Stimulated activated CD8-positive, alpha-beta memory T cell treated with anti-CD3 and anti-CD28 coated beads, Interleukin-12 subunit alpha, Interleukin-12 subunit beta, amount 100 ng/mL, for 4 hours (primary cell): ENCODE measurements at places on chromosomes 2 and 18.

GRCh38 chr18:3016585-3017297 is 3.8 kb upstream of the LPIN2 start:
- no peak for DNase-seq

DNA sequence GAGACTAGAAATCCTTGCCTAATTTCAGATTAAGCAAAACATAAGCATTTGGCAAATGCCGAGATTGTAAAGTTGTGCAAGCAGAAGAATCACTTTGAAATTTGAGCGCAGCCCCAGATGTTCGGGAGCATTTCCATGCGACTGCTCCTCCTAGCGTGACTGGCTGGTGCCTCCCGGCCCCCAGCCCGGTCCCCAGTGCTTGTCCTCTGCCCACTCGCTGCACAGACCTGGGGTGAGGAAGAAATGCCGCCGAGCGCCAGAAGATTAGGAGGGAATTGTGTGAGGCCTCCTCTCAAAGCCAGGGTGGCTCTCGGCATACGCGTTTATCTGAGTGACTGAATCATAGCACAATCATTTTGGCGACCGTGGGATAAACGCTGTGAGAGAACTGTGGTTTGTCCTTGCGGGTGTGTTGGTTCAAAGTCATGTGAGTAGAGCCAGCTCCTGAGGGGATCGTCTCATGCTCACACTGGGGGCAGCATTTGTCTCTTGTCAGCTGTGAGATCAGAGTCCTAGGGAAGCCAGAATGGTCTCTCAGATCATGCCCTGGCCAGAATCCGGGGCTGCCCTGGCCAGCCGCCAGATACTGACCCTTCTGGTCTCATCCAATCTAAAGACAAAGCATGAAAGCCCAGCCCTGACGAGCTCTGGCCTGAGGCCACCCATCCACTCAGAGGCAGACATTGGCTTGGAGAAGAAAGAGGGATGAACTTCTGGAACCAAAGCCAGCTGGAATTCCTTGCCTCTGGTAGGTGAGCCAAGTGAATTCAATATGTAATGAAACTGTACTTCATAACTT is 189.3 kb downstream of the SH3RF3 start:
- no peak for DNase-seq

GRCh38 chr18:27627927-27628326 is 442.8 kb upstream of the CHST9 start:
- no peak for DNase-seq

DNA sequence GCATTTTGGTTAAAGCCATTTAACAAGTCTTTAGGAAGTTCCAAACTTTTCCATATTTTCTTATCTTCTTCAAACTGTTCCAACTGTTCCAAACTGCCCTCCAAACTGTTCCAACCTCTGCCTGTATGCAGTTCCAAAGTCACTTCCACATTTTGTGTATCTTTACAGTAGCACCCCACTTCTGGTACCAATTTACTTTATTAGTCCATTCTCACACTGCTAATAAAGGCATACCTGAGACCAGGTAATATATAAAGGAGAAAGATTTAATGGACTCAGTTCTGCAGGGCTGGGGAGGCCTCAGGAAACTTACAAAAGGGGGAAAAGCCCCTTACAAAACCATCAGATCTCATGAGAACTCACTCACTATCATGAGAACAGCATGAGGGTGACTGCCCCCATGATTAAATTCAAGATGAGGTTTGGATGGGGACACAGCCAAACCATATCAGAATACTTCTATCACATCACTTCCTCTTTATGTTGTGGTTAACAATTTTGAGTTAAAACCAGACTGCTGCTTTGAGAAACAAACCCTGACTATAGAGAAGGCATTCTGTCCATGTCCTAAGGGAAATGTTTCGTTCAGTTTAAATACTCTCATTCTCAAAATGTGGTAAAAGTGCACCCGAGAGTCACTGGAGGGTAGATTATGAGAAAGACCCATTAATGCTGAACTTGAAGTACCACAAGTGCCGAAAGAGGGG is 11.0 kb downstream of the IL18R1 start:
- DNase-seq = no peak

DNA sequence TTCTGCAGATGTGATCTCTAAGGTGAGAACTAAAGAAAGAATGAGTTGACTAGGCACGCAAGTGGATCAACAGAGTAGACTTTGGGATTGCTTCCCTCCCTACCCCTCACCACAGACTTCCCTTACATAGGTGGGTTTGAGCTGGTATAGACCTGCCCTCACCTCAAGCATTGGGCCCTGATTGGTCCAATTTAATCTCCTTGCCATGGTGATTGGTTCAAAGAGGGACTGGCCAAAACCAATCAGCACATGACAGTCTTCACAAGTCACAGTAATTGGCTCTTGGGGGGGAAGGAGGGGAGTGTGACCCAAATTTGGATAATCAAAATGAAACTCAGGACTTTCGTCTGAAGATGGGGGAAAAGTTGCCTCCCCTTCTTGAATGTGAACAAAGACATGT is 36.6 kb upstream of the LNPK start:
- no peak for DNase-seq

DNA sequence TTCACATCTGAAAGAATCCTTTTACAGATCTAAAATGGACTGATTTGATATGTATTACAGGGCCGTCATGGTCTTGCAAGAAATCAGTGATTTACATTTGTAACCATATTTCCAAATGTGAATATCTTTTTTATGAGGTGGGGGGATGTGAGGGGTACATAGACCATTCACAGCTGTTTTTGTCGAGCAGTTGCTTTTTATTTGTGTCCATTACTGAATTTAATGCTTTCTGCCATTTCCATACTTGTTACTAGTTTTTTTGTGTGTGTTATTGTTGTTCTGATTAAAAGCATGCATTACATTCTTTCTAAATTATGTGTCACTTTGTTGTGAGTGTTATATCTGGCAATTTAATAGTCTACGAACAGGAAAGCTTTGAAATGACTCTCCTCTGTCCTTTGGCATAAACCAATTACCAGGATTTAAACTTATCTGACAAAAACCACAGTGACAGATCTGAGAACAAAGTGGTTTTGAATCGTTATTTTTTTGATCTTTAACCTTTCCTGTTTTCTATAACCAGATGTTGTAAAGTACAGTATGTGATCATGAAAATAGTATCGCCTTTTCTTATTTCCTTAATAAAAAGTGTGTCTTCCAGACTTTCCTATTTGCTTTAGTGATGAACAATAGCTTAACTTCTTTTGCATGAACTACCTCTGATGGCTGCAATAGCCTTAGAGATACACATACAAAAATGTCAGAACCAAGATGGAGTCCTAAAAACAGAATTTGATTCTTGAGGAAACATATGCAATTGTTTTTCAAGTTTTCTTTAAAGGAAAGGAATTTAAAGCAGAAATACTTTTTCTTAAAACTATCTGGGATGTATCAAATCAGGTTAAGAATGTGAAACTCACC is 354.2 kb upstream of the ACVR2A start:
- DNase-seq = no peak

GRCh38 chr2:230678451-230678850 is 34.2 kb upstream of the CAB39 start:
- DNase-seq = no peak

- no peak for DNase-seq
These were observed 101.7 kb upstream of the ZNF521 start for GRCh38 chr18:25453556-25454269.

DNA sequence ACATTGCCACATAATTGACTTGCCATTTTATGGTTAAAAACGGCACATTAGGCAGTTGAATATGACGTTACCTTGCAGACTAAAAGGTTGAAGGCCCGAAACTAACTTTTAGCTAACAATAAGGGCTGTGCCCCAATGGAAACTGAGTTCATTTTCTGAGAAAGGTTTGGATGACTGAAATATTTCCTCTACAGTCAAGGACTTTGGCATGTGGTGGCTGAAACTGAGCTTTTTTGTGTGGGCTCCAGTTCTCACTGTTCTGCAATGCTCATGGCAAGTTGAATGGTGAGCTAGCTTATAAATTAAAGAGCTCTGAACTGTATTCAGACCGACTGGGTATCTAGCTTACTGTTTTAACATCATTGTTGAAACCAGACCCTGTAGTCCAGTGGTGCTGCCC is 23.8 kb upstream of the TXNDC2 start:
- DNase-seq = no peak
